Stimulated activated CD8-positive, alpha-beta memory T cell treated with anti-CD3 and anti-CD28 coated beads, Interleukin-4, amount 100 ng/mL, for 4 hours (primary cell): ENCODE measurements at places on chromosomes 3 and 15.

DNA sequence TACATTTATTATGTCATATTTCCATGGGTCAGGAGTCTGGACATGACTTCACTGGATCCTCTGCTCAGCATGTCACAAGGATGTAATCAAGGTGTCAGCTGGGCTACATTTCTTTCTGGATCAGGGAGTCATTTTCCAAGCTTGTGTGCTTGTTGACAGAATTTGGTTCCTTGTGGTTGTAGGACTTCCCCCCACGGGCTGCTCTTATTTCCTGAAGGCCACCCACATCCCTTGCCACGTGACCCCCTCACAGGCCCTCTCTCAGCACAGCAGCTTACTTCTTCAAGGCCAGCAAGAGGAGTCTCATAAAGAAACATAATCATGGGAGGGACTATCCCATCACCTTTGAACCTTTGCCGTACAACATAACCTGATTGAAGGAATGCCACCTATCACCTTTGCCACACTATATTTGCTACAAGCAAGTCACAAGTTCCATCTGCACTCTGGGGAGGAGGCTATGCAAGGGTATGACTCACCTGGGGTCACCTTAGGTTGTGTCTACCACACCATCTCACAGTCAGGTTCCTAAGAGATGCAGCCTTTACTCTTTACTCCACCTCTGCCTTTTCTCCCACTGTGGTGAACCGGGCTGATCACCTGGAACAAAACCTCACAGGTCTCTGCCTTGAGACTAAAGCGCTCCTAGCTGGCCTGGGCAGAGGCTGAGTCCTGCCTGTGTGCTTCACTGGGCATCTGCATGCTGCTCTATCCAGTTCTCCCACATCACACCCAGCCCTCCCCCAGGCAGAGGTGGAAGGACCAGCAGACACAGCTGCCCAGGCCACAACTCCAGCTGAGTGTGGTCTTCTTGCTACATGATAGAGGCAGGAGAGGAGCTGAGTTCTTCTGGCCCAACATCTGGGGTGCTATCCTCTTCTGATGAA, 13.5 kb downstream of the RAB6B start:
- no peak for DNase-seq

GRCh38 chr3:174862101-174862500, 3.0 kb downstream of the NAALADL2 start:
- no peak for DNase-seq

DNA sequence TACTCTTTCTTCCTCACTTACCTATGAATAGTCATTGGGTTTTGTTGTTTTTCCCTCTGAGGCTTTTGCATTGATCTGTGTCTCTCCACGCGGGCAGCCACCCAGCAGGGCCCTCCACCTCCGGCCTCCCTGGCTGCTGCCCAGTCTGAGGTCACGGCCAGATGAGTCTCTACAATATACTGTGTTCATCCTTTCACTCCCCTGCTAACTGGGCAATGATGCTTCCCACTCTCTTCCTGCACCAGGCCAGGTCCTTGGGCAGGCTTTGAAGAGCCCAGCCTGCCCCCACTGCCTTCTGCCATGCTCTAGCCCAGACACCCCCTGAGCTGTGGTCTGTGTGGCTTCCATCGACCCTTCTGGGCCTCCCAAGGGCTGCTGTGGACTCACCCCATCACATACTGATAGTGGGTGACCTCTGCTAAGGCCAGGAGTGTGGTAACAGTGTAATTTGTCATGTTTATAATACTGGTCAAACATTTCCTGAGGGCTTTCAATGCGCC, 18.0 kb downstream of the PDIA5 start:
- DNase-seq, result no peak

DNA sequence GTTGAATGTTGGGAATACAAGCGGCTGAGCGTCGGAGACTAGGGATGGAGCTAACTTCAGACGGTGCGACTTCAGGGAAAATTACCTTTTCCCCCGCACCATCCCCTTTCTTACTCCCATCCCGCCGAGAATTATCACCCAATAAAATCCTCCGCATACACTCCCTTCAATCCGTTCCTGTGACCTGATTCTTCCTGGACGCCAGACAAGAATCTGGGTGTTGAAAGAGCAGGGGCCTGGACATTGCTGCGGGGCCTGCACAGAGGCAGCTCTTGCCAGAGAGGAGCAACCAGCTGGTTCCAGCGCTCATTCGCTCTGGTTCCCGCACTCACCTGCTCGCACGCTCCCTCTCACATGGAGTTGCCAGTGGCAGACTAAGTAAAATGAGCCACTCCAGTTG, 241.9 kb downstream of the ALCAM start:
- no peak for DNase-seq

GRCh38 chr15:70142322-70143191, 44.8 kb upstream of the TLE3 start:
- DNase-seq, result no peak

DNA sequence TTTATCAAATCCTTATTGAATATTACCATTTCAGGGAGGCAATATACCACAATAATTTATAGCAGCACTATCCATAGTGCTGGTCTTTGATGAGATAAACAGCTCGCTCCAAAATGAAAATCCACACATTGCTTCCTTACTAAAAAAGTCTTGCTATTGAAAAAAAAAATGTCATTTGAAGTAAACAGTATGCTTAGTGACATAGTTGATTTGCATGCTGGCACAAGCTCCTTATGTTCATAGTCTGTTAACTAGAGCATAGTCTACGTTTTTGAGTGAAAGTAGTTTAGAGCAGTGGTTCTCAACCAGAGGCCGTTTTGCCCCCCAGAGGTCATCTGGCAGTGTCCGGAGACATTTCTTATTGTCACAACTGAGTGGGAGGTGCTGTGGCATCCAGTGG, 249.4 kb upstream of the PDZRN3 start:
- DNase-seq, result no peak

GRCh38 chr3:59968513-59969045, 918.8 kb upstream of the CFAP20DC start:
- no peak for DNase-seq

DNA sequence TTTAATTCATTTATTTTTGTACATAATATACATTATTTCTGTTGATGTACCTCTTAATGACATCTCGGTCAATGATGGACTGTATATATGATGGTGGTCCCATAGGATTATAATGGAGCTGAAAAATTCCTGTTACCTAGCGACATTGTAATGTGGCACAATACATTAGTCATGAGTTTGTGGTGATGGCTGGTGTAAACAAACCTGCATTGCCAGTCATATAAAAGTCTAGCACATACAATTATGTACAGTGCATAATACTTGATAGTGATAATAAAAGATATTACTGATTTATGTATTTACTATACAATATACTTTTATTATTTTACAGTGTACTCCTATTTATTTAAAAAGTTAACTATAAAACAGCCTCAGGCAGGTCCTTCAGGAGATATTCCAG, 15.1 kb downstream of the TTC14 start:
- DNase-seq, result no peak

- no peak for DNase-seq
Observed at GRCh38 chr3:135558906-135559305, 406.6 kb upstream of the PPP2R3A start.

GRCh38 chr15:98896802-98897732, 110.5 kb downstream of the PGPEP1L start:
- no peak for DNase-seq

GRCh38 chr15:100900795-100901169, 18.4 kb upstream of the LRRK1 start:
- no peak for DNase-seq

DNA sequence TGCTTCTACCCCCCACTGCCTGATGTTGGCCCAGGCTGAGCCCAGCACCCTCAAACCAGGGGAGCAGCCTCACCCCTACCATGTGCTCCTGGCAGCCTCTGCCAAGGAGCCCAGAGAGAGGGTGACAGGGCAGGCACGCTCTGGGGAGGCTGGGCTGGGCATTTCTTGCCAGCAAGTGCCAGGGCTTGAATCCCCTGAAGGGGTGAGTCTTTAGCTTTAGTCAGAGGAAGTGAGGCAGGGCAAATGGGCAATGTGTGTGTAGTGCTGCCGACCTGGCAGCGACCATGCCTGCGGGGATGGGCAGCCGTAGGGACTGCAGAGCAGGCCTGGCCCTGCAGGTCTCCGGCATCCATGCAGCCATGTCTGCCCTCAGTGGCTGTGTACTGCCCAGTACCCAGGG, 18.1 kb downstream of the DUSP7 start:
- DNase-seq, result no peak

- DNase-seq, result no peak
Observed at GRCh38 chr15:50232791-50233190, 32.7 kb downstream of the HDC start.

- no peak for DNase-seq
Observed at GRCh38 chr3:43361077-43361476, 74.7 kb downstream of the SNRK start.

DNA sequence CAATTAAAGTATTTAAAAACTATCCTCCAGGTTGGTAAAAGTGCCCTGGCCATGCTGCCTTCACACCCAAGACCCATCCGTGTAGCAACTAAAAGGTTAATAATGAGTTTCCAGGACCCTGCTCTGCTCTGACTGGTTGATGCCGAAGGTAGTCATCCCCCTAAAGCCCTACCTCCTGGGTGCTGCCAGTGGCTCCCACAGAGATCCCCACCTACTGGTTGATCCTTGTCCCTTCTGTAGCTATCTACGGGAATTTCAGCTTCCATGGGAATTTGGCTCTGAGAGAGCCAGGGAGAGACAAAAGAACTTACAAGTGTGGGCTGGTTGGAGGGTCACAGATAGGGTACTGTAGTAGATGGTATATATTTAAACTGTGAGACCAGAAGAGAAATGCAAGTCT, 110.6 kb upstream of the NANOGP8 start:
- DNase-seq, result no peak

GRCh38 chr3:36480911-36481648, 100.8 kb downstream of the STAC start:
- DNase-seq, result no peak

- no peak for DNase-seq
Observed at GRCh38 chr15:55858661-55859060, 115.7 kb upstream of the PRTG start.

DNA sequence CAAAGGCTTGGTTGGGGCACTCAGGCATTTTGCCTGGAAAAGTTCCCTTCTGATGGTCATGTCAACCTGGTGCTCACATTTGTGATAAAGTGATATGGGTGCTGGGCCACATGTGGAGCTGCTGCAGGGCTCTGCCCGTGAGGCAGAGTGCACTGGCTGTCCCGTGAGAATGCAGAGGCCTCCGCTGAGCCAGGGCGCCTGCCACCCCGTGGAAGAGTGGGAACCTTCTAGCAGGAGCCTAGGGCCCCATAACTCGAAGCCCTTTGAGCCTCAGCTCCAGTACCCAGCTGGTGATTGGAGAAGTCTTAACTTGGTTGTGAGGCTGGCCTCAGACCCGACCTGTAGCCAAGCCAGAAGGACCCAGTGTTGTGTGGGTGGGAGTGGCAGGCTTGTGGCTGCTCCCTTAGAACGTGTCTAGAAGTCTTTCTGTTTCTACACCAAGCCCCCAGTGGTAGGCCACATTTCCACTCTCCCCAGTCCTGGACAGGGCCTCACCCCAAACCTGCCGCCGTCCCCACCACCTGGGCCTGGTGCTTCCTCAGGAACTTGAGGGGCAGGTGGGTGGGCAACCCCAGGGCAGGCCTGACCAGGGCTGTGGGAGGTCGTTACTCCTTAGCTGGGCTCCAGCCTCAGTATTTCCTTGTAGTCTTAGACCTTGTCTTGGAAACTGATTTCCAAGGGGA, 19.7 kb downstream of the SEC61A1 start:
- DNase-seq, result no peak

- no peak for DNase-seq
Observed at GRCh38 chr3:175278680-175279079, 419.5 kb downstream of the NAALADL2 start.

DNA sequence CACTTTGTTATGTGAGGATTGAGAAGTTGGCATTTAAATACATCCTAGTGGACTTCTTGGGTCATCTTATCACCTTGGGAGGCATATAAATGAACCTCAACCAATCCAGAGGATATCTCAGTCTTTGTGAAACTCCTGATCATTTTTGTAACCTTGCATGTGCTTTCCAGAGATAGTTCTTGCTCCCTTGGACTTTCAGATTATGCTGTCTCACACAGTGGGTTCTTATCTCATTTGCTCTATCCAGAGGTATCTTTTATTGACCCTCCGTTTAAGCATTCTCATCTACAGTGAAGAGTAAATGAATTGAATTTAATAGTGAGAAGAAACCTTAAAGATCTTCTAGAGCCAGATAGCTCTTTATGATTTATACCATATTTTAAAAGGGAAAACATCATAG, 10.4 kb downstream of the ARMC8 start:
- DNase-seq, result no peak
